ENCODE measurements at places on chromosomes 13 and 19.

DNA sequence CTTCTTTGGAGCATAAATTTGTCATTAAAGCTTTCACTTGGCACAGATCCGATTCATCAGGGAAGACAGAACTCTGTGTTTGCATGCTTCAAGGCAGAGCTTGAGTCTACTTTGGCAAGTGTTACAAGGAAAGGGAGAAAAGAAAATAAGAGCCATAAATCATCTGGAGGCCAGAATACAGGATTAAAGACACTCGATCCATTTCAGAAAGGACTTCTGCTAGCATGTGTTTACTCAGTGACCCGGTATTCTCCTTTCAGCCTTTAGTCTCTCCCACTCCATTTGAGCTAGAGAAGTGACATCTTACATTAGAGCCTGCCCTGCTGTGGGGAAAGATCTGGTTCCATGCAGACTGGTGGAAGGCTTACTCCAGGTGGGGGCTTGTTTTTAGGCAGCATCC is 306.4 kb downstream of the KLF5 start:
- DNase-seq, result no peak

GRCh38 chr13:33518452-33518851 is 232.9 kb upstream of the STARD13 start:
- no peak for DNase-seq

GRCh38 chr13:44739120-44739519 is 163.0 kb upstream of the TSC22D1 start:
- no peak for DNase-seq

DNA sequence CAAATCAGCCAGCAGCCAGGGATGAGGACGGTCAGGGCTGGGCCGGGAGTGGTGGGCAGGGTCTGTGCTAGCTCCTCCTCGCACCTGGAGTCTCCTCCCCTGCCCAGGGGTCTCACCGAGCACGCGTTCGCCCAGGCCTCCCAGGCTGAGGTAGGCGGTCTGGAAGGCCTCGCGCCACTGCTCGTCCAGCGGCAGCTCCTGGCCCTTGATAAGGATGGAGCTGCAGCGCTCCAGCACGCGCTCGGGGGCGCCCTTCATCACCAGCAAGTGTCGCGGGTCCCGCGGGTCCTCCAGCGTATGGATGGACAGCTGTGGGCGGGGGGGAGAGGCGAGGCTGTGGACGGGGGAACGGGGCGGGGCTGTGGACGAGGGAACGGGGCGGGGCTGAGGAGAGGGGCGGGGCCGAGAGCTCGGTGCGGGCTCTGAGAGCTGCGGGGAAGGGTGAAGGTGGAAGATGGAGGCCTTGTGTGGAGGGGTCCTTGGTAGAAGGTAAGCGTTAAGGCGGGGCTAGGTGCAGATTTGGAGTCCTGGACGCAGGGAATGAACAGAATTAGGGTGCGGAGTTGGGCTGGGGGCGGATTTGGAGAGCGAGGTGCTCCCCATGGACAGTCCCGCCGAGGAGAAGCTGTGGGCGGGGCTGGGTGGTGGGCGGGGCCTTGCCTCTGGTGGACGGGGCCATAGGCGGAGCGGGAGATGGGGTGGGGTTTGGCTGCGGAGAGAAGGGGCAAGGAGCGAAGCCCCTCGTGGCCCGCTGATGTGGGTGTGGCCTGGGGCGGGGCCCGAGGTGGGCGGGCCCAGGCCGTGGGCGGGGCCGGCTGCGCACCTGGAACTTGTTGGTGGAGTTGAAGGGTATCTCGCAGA is 5.7 kb downstream of the ATP4A start:
- DNase-seq, result peak; percentile 20

DNA sequence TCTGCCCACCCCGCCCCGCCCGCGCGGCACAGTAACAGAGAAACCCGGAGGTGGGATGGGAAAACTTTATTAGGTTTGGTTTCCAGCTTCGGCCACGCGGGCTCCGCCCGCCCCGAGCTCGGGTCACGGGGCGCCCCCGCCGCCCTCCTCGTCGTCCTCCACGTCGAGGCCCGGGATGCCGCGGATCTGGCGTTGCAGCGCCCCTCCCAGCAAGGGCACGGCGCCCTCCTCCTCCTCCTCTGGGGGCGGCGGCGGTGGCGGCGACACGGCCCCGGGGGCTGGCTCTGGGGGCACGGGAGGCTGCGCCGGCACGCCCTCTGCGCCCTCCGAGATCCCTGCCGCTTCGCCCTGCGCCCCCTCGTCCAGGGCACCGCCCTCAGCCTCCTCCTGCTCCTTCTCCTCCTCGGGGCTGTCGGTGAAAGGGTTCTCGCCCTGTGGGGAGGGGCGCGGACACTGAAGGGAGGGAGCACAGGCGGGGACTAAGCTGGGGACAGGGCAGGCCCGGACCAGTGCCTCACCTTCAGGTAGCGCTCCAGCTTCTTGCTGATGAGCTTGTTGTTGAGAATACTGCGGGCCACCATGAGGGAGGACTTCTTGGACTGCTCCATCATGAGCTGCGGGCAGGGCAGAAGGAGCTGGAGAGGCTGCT is 536 bp upstream of the AKAP8 start:
- no peak for DNase-seq

GRCh38 chr19:29404015-29404414 is 121.8 kb upstream of the VSTM2B start:
- no peak for DNase-seq

DNA sequence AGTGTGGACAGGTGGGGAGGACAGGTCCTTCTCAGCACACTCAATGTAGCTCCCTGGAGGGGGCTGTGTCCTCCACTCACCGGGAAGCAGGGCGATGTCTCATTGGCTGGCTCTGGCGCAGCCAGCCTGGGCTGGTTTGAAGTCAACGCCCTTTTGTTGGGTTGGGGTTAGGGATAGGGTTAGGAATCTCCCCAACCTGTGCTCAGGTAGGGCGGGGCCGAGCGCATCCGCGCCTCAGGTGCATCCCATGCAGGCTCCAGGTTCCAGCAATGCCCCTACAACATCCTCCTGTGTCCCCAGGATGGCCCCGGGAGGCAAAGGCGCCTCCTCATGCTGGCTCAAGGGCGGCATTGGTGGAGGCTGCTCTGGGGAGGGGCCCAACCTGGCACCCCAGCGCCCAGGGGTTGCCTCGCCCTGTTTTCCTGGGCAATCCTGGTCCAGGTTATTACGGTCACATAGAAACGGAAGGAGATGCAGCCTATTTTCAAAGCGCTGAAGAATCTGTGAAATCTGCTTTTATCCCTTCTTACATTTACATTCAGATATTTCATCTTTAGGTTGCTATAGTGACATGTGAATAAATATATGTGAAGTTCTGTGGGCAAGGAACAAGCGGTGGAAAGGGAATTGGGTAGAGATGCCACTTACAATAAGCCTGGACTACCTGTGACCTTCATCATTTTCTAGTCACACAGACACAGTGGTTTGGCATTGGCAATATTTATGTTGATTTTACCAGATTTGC is 74.3 kb downstream of the TM9SF2 start:
- DNase-seq, result no peak

DNA sequence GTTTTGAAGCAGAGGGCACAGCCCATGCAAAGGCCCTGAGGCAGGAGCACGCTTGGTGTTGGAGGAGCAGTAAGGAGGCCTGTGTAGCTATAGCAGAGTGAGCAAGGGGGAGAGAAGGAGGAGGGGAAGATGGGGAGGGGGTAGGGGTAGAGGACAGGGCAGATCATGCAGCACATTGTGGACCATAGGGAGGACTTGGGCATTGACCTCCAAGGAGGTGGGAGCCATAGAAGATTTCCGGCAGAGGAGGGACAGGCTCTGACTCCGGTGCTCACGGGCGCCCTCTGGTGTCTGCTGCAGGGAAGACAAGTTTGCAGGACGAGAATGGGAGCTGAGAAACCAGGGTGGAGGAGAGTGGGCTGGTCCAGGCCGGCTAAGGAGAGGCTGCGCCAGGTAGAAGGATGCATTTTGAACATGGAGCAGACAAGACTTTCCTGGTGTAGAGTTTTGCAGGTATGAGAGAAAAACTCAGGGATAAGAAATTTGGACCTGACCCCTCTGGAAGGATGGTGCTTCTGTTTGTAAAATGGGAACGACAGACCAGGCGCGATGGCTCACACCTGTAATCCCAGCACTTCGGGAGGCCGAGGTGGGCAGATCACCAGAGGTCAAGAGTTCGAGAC is 13.7 kb upstream of the CREB3L3 start:
- DNase-seq, result peak; percentile 68

DNA sequence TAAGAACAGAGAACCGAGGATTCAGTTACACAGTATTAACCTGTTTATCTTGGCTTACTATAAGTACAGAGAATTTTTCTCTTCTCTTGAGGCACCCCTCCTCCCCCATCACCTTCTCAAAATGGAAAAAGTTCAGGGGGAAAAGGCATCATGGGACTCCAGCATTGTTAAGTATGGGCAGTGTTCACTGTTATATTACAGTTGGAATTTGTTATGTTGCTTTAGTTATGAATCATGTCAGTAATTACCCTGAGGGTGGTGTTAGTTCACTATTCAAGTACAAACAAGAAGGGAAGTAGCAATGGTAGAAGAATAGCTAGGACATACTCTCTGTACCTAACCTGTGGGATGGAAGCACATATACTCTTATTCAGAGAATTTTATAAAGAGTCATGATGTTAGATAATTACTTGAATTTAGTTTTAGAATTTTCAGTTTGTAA is 12.0 kb downstream of the LPAR6 start:
- DNase-seq, result no peak

DNA sequence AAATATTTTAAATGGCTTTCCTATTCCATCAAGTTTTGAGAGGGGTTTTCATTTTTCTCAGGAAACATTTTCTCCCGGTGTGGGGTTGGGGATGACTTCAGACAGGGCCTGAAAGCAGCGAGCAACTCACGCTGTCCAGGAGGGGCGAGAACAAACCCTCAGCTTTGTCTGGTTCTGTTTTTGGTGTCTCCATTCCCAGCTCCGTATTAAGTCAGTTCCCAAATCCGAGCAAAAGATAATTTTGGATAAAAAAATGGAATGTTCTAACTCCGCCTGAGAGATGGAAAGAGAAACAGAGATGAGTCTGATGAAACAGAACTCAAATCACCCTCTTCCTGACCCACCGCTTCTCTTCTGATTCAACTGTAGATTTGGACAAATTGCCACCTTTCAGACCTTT is 38.4 kb downstream of the RFX2 start:
- no peak for DNase-seq

DNA sequence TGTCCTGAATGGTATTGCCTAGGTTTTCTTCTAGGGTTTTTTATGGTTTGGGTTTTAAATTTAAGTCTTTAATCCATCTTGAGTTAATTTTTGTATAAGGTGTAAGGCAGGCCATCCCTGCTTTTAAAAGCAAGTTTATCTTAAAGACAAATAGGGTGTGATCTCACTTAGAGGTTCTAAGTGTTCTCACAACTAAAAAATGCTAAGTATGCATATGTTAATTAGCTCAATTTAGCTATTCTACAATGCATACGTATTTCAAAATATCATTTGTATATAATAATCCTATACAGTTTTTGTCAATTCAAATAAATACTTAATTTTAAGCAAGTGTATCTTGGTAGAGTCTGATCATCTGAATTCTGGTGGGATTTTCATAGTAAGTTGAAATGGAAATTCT is 50.4 kb downstream of the MBNL2 start:
- DNase-seq, result no peak

GRCh38 chr19:51727349-51727880 is 3.6 kb upstream of the HAS1 start:
- no peak for DNase-seq

- no peak for DNase-seq
Measured at GRCh38 chr19:37975071-37975470, 68.1 kb downstream of the SIPA1L3 start.

DNA sequence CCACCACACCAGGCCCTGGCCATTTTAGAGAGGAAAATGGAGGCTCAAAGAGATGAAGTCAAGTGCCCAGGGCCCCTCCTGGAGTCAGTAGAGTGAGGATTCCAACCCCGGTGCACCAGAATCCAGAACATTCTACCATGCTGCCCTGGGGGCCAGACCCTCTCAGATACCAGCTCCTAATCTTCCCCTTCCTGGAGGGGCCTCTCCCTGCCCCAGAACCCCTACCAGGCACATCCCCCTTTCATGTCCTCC is 11.1 kb downstream of the CAPN12 start:
- no peak for DNase-seq

DNA sequence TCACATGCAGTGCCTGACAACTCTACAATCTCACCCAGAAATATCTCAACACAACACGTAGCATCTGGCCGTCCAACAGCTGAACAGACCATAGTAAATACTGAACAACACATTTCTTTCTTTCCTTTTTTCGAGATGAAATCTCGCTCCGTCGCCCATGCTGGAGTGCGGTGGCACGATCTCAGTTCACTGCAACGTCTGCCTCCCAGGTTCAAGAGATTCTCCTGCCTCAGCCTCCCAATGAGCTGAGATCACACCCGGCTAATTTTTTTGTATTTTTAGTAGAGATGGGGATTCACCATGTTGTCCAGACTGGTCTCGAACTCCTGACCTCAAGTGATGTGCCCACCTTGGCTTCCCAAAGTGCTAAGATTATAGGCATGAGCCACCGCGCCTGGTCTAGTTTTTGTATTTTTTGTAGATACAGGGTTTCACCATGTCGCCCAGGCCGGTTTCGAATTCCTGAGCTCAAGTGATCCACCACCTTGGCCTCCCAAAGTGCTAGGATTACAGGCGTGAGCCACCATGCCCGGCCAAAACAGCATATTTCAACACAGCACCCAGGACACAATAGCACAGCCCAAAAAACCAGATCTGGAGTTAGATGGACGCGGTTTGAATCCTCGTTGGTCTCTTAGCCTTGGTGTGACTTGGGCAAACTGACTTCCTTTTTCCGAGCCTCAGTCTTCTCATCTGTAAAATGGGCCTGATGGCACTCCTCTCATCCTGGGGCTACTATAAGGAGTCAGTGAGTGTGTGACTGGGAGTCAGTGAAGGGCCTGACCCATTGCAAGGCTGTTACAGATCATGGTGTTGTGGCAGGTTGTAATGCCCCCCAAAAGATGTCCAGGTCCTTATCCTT is 22.6 kb downstream of the CYP2A6 start:
- DNase-seq, result no peak

DNA sequence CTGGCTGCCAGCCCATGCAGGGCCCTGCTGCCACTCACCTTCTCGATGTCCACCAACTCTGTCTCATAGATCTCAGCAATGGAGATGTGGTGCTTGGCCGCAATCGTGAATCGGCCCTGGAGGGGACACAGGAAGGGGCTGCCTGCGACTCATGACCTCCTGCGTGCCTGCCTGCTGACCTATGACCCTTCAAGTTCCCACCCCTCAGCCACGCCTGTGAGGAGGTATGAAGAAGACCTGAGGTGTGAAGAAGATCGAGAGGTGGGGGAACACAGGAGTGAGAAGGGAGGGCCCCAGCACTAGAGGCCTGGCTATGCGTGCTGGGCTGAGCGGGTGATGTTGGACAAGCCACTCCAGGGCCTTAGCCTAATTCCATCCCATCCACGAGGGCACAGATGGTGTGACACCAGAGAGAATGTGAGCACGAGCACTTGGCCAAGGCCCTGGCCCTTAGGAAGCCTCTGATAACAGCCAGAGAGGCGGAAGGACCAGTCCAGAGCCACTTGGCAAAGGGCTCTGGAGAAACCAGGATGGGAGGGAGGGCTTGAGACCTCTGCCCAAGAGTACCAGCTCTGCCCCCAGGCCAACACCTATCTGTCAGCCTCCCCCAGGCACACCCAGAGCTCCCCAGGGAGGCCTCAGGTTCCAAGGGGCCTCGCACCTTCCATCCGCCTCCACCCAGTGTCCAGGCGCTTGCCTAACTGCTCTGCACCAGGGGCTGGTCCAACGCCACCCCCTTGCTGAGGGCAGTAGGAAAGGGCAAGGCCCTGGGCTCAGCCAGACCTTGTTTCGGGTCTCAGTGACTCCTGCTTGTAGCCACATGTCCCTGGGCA is 9.6 kb upstream of the KPTN start:
- DNase-seq, result no peak

- no peak for DNase-seq
Measured at GRCh38 chr19:16554776-16555175, 12.5 kb upstream of the CHERP start.

GRCh38 chr13:19289180-19289579 is 107.6 kb upstream of the TUBA3C start:
- no peak for DNase-seq

GRCh38 chr13:52903320-52903719 is 54.9 kb upstream of the PCDH8 start:
- no peak for DNase-seq

Data from GM18507 (cell line).